ENCODE measurements at places on chromosomes 11 and 22.
A peak's percentile ranks its signal among the peaks of the same experiment; 100 is the strongest.

DNA sequence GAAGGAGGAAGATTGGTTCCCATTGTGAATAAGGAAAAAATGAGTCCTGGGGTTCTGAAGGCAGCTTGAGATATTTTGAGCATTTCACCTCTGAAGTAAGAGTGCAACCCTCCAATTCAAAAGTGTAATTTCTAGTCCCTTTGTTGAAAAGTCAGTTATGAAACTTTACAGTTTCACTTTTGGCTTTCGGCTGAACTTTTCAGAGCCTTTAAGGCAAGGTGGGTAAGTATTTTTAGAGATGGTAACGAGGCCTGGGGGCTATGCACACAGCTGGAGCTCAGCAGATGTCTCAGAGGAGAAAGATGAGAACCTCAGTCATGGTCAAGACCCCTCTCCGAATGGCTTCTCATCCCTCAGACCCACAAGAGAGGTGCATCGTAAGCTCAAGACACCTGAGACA lies 267.6 kb downstream of the KIRREL3 start:
- no peak for DNase-seq

DNA sequence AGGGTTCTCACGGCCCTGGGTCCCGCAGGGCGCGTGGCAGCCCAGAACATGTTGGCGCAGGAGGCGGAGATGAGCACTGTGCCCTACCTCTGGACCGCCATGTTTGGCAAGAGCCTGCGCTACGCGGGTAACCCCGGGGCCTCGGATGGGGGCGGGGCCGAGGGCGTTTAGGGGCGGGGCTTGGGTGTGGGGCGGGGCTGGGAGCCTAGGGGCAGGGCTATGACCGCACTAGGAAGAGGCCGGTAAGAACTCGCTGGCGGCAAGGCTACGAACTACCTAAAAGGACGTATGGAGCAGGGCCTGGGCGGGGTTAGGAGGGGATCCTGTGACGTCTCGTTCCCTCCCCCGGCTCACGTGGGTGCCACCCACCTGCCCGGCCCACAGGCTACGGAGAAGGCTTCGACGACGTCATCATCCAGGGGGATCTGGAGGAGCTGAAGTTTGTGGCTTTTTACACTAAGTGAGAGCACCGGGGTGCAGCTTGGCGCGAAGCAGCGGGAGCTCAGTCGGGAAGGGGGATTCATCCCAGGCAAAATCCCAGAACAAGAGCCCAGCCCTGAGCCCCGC lies 2.8 kb upstream of the LZTR1 start:
- peak; percentile 38 for DNase-seq

DNA sequence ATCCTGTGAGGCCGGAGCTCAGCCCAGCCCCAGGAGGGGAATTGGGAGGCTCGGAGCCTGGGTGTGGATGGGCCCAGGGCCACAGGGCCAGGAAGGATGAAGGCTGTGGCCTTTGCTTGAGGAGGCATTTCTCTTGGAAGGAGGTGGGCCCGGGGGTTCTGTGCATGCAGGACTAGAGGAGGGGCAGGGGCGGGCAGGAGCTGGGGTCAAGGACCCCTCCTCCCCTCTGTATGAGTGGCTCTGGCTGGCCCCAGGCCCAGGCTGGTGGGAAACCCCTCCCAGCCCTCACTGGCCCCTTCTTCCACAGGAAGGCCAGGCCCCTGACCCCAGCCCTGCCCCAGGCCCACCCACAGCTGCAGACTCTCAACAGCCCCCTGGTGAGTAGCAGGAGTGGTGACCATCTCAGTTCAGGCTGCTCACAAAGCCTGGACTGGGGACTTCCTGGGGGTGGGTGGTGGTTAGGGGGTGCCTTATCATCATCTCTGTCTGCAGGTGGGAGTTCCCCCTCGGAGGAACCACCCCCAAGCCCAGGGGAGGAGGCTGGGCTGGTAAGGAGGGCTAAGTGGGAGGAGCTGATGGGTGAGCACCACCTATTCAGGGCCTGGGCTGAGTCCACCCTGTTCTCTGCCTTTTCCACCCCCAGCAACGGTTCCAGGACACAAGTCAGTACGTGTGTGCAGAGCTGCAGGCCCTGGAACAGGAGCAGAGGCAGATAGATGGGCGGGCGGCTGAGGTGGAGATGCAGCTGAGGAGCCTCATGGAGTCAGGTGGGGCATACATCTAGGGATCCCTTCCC lies 6.0 kb downstream of the KCNK7 start:
- no peak for DNase-seq

DNA sequence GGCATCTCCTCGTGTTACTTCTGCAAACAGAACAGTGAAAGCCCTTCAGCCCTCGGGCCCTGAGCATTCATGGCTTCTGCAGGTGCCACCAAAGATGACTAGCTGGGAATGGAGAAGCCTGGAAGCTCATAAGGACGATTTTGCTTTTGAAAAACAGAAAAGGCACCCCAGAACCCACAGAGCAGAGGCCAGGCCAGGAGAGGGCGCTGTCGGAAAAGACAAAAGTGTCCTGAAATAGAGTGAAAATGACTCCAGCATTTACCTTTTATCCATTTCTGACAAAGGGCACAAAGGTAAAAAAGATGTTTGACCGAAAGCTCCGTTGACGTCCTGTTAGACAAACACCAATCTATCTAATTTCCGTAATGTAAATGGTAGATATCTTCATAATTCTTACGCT lies 37.6 kb downstream of the ZNF195 start:
- DNase-seq: peak; percentile 46

DNA sequence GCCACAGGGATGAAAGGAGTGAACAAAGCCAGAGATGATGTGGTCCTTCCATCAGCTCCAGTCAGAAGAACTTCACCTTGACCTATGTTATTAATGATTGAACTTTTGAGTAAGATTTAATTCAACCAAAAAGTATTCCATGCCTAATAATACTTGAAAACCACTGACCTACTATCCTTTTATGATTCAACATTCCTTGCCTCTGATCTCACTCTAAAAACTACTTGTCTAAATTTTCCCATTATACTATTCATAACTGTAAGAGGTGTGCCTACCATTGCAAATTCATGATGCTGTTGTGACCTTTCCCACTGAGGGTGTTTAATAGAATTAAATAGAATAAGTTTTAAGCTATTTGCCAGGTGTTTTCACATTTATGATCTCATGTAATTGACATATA lies 164.7 kb upstream of the GUCY1A2 start:
- no peak for DNase-seq

Data from stimulated activated CD4-positive, alpha-beta T cell treated with anti-CD3 and anti-CD28 coated beads, TNF-alpha, amount 100 ng/mL, for 4 hours (primary cell).